A172 (cell line): ENCODE measurements at places on chromosomes 3 and 15. TPM values are rescaled to one million over a fixed set of nuclear protein-coding genes. Genes with fewer than 3 reads are reported as not detected.

Gene CADM2
- not detected in 2 replicates for total RNA-seq

Gene ARNT2
- 14.2 and 18.5 TPM in 2 replicates for total RNA-seq

Gene EPHA3
- not detected in 2 replicates for total RNA-seq

Gene RTP2
- not detected in 2 replicates for total RNA-seq

Gene SPSB4
- 1.1 and 2.9 TPM in 2 replicates for total RNA-seq

Gene GPR149
- not detected in 2 replicates for total RNA-seq

Gene CADPS
- not detected in 2 replicates for total RNA-seq

Gene LTF
- total RNA-seq: not detected in 2 replicates

Gene GMNC
- total RNA-seq: 0.02 TPM in 1 of 2 replicates, not detected in the other

Gene ANKRD63
- total RNA-seq: not detected in 2 replicates

Gene TNNC1
- total RNA-seq: 16.5 and 36.6 TPM in 2 replicates

Gene UBAP1L
- 0.05 and 0.65 TPM in 2 replicates for total RNA-seq

Gene ATRIP
- 8.1 and 14.6 TPM in 2 replicates for total RNA-seq

Gene TERC
- 145 and 302 TPM in 2 replicates for total RNA-seq

Gene ZBBX
- total RNA-seq: 0.67 and 3.1 TPM in 2 replicates

Gene RBM5
- total RNA-seq: 53.7 and 79.1 TPM in 2 replicates

Gene NEDD4
- total RNA-seq: 60.2 and 60.8 TPM in 2 replicates

Gene CCDC80
- 24.4 and 56.8 TPM in 2 replicates for total RNA-seq

Gene CCDC191
- total RNA-seq: 5.6 and 7.0 TPM in 2 replicates

Gene DNASE1L3
- not detected in 2 replicates for total RNA-seq

Gene ERC2
- total RNA-seq: 0.26 TPM in 1 of 2 replicates, not detected in the other

Gene PGBD4
- total RNA-seq: 1.3 and 1.6 TPM in 2 replicates

Gene GPR62
- total RNA-seq: not detected in 2 replicates

Gene DUOX1
- not detected in 2 replicates for total RNA-seq
